ENCODE measurements at places on chromosomes 1 and 21. TPM values are rescaled to one million over a fixed set of nuclear protein-coding genes. Genes with fewer than 3 reads are reported as not detected.

PIK3R3 gene
- 3.2 TPM for total RNA-seq

LINGO4 gene
- total RNA-seq: not detected

- DNase-seq: no peak
Measured at GRCh38 chr1:91527266-91527765, 26.7 kb downstream of the CDC7 start.

GRCh38 chr1:195005338-195005737 lies 1602.9 kb downstream of the KCNT2 start:
- no peak for DNase-seq

DNA sequence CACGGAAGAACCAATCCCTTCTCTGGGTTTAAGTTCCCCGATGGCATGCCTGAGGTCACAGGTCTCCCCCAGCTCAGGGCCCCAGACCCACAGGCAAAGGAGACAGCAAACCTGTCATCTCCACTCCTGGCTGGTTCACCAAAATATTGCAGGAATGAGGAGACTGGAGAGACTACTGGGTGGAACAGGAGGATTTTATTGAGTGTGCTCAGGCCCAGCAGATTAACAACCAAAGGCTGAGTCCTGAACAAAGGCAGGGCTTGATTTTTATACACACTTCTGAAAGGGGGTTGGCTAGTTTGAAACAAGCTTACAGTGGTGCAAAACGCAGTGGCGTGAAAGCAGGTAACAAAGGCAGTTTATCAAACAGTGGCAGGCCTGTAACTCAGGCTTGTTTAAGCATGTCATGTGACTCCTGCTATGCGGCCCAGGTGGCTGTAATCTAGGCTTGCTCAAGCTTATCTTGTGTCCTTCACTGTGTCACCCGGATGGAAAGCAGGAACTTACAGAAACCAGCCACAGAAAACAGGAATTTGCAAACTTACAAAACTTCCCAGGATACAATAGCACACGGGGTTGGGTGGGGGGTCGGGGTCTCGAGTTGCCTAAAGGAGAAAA lies 27.4 kb upstream of the KCNJ15 start:
- no peak for DNase-seq
